Testis (tissue), 5 donors: ENCODE measurements at places on chromosomes 13 and 19.

- DNase-seq, result no peak
Observed at GRCh38 chr19:24000656-24001055, 86.0 kb downstream of the ZNF726 start.

- peak; percentile 64 for DNase-seq
Observed at GRCh38 chr19:49499030-49499670, 2.9 kb downstream of the RPS11 start.

DNA sequence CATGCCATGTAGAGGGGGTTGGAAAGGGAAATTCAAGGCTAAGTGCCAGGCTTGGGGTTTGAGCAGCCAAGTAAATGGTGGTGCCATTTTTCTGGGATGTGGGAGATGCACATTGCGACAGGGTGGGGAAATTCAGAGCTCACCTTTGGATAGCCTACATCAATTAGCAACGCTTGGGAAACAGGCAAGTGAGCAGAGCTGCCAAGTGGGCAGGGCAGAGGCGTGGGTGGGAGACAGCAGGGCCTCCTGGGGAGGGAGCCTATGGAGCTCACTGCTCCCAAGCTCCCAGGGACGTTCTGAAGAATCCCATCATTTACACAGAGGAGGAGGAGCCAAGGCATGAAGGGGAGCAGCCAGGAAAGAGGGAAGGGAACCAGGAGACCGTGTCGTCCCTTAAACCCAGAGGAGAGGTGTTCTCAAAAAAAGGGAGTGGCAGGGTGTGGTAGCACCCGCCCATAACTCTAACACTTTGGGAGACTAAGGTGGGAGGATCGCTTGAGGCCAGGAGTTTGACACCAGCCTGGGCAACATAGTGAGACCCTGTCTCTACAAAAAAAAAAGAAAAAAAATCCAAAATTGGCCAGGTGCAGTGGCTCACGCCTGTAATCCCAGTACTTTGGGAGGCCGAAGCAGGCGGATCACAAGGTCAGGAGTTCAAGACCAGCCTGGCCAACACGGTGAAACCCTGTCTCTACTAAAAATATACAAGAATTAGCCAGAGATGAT, 11.5 kb upstream of the CCNE1 start:
- DNase-seq, result no peak

DNA sequence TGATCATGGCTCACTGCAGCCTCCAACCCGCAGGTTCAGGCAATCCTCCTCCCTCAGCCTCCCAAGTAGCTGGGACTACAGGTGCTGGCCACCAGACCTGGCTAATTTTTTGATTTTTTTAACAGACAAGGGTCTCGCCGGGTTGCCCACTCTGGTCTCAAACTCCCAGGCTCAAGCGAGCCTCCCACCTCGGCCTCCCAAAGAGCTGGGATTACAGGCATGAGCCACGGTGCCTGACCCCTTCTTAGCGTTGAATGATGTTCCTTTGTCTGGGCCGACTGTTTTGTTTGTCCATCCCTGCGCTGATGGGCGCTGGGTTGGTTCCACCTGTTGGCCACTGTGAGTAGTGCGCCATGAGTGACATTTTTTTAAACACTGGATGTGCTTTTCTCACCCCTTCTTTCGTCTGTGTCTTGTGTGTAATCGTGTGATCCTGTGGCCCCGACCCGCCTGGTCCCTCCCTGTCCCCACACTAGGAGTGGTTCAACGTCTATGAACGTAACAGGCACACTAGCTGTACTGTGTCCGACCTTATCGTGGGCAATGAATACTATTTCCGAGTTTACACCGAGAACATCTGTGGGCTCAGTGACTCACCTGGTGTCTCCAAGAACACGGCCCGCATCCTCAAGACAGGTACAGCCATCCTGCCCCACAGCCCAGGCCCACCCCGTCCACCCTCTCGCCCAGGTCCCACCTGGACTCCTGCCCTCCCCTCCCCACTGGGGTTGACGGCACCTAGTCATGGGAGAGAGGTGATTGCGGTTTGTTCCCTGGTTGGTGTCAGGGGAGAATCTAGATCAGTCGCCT, 15.0 kb upstream of the EMC10 start:
- peak; percentile 73 for DNase-seq

- no peak for DNase-seq
Observed at GRCh38 chr13:78398743-78399410, 204.5 kb downstream of the POU4F1 start.

GRCh38 chr13:26377038-26377437, 123.1 kb downstream of the CDK8 start:
- no peak for DNase-seq

DNA sequence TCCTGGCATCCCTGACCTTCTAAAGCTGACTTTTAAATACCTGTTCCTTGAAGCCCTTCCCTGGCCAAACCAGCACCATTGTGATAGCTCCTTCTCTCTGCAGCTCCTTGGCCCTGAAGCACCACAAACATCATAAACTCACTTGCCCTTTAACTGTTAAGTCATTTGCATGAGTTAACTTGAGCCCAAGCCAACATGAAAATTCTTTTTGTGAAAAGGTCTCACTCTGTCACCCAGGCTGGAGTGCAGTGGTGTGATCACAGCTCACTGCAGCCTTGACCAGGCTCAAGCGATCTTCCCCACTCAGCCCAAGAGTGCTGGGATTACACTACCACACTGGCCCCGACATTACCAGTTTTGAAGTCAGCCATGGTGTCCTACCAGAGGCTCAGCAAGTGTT, 87.8 kb downstream of the ZIC5 start:
- no peak for DNase-seq

- DNase-seq, result peak; percentile 82
Observed at GRCh38 chr13:33125821-33126570, 109.8 kb downstream of the KL start.

DNA sequence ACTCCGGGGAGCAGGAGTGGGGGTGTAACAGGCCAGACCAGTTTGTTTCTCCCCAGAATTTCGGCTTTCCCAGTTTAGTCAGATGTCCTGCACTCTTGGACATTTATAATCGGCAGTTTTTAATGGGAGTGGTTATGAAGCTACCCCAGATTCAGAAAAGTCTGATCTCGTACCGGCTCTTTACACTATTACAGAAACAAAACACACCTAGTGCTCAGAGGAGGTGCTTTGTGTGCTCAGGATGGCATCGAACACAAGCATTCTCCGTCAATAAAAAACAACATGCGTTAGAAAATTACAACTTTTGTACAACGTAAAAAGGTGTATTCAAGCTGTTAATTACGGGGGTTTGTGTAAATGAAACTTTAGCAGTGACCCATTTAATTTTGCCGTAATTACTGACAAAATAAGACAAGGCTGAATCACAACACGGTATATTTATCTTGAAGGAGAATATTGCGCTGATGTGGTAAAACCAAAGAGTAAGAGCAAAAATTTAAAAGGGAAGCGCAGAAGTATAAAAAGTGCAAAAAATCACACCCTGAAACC, 6.6 kb upstream of the SOX1 start:
- no peak for DNase-seq

DNA sequence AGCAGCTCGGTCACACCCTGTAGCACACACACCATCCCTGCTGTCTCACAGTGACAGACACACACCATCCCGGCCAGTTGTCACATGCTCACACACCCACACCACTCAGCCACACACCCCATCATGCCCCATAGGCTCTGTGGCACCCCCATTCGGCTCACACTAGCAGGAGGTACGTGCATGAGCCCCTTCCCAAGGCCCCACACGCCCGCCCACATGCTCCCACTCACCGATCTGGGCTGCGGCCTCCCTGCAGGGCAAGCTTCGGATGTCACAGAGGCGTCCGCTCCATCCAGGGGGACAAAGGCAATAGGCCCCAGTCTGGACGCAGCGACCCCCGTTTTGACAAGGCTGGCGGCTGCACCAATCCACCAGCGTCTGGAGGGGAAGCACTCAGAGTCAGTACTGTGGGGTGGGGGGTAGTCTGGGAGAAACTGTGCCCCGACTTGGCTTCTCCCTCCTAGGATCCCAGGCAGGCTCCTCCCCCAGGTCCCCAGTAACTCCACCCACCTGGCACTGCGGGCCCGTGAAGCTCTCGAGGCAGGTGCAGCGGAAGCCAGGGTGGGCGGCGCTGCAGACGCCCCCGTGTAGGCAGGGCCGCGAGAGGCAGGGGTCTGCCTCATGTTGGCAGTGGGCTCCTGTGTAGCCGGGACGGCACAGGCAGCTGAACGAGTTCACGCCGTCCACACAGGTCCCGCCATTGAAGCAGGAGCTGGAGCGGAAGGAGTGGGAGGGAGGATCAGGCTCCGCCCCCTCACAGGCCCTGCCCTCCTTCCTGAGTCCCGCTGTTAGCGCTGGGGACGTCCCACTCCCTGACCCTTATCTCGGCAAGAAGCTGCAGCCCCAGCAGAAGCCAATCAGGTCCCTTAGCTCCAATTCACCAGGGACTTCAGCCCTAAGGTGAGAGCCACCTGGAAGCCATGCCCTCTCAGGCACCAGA, 20.1 kb downstream of the NOTCH3 start:
- peak; percentile 65 for DNase-seq

GRCh38 chr19:15393963-15394362, 14.4 kb upstream of the AKAP8 start:
- DNase-seq, result no peak

DNA sequence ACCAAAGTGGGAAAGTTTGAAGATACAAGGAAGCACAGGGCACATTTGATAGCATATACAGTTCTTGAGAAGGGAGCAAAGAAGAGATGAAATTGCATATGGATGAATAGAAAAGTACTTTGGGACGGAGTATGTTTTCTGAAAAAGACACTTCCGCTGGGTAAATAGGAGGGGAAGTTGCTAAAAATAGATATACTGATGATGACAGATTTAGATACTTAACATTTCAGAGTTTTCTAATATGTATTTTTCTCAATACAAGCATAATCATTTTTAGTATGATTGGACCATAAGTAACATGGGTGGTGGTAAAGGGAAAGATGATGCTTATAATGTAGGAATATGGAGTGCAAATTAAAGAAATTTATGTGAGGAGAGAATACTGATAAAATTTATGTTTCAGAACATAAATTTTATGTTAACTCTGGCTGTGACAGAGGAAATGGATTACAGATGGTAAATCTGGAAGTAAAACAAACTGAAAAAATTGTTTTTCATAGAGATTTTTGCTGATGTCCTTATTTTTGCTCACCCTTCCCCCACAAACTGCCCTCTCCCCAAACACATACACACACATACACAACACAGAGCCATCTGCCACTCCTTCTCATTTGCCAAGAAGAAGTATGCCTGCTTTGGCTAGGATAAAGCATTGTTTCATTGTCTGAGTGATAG, 583.9 kb upstream of the MIR17HG start:
- no peak for DNase-seq

DNA sequence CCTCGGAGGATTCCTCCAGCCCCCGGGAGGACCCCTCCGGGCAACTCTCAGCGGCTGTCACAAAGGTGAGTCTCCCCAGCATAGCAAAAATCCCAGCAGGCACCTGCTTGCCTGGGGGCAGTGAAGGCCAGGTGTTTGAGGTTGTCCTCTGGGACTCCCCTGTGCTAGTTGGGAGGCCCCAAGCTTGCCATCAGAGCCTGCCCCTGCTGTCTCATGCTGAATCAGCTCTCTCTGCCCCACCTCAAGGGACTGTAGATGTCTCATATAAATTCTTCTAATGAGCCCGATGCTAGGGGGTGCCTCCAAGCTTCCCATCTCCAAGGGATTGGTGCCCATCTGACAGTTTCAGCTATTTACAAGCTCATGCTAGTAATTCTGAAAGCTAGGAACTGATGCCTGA, 53.6 kb downstream of the NWD1 start:
- no peak for DNase-seq

- no peak for DNase-seq
Observed at GRCh38 chr19:32233885-32234284, 111.5 kb upstream of the ZNF507 start.

DNA sequence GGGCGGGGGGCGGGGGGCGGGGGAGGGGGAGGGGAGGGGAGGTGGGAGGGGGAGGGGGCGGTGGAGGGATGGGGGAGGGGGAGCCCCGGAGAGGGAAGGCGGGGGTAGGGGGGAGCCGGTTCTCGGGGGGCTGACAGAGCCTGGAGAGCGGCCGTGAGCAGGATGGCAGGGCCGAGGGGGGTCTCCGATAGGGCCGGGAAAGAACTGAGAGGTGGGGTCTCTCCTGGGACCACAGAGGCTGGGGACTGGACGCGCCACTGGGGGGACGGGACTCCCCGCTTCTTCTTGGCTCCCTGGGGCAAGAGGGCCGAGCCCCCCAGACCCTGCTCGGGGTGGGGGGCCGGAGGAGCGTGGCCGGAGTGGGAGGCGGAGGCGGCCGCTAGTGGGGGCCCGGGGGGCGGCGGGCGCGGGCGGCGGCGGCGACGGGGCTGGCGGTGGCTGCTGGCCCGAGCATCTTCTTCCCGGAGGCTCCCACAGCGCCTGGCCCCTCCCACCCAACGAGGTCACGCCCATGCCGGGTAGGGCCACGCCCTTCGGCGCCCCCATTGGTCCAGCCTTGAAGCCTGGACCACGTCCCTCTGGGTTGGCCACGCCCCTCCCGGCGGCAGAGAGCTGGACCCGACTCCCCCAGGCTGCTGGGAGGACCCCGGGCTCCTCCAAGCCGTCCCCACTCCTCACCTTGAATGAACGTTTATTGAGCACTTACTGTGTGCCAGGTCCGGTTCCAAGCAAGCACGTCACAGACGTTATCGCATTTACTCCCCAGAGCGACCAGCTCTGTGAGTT, at the start of gene NOVA2:
Gene NOVA2, minus strand, starts transcription at position 313 of the 786 bp plus-strand sequence. CDS start 514 bp downstream, outside the sequence.
- DNase-seq, result peak; percentile 85

GRCh38 chr13:75803164-75803611, 167.1 kb downstream of the LMO7 start:
- no peak for DNase-seq

GRCh38 chr19:18783958-18784785, 6.9 kb downstream of the COMP start:
- no peak for DNase-seq

- no peak for DNase-seq
Observed at GRCh38 chr13:86383151-86383550, 583.9 kb upstream of the SLITRK6 start.

DNA sequence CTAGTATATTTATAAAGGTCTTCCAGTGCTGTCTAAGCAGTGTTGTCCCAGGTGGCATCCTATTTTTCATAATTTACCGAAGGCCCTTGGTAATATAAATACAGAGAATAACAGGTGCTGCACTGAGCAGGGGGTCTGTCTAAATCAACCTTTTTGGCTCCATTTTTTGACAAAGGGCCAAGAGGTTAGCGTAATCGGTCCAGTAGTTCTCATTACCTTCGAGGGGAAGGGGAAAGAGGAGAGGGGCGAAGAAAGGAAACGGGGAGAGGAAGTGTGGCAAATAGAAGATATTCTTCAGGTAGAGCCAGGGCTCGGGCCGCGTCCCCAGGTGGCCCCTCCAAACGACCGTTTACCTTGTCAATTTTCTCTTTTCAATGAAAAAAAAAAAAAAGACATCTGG, 749 bp upstream of the PAN3 start:
- DNase-seq, result no peak

DNA sequence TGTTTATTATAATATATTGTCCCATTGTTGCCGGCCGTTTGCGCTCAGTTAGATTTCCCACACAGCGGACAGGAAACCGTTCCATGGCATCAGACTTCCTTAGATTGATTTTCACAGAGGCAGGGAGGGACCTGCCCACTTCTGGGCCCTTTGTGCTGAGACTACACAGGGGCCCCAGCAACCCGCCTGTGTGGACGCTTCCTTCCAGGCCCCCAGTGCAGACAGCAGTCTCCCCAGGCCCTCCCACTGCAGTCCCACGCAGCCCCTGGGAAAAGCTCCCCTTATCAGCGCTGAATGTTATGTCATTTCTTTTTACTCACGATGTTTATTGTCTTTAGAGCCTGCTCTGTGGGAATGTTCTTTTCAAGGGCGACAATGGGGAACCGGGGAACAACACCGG, 351.7 kb upstream of the ARGLU1 start:
- no peak for DNase-seq

GRCh38 chr13:24032252-24032651, 128.3 kb upstream of the SPATA13 start:
- no peak for DNase-seq

GRCh38 chr13:50914848-50915247, 5.3 kb downstream of the RNASEH2B start:
- no peak for DNase-seq
